Mucosa of descending colon (tissue), 3 donors: ENCODE measurements at places on chromosomes 4 and X. TPM values are rescaled to one million over a fixed set of nuclear protein-coding genes. Genes with fewer than 3 reads are reported as not detected.

The CT45A10 gene
- not detected for total RNA-seq

The UGT8 gene
- 66.8 TPM for total RNA-seq

The ATP2B3 gene
- 0.07 TPM for total RNA-seq

The ADAM29 gene
- not detected for total RNA-seq

The NAA11 gene
- not detected for total RNA-seq

The NLGN4X gene
- total RNA-seq = 1.1 TPM

The MND1 gene
- total RNA-seq = 1.4 TPM

The SFRP2 gene
- total RNA-seq = 51.9 TPM

DNA sequence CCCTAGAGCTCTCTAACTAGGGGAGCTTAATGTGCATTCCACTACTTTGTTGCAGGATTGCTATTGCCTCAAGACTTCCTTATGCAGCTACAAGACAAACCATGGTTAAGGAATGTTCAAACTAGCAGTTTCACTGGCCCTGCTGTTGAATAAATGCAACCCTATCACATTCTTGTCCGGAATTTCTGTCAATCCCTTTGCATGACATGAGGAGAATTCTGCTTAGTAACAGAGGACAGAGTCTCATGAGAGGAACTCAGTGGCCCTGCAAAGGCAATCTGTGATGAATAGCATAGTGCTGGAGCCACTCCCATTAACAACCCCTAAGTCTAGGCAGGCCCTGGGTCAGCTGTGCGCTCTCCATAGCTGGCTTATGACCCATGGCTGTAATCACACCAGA lies 30.7 kb upstream of the SGMS2 start:
- DNase-seq = peak; percentile 63

DNA sequence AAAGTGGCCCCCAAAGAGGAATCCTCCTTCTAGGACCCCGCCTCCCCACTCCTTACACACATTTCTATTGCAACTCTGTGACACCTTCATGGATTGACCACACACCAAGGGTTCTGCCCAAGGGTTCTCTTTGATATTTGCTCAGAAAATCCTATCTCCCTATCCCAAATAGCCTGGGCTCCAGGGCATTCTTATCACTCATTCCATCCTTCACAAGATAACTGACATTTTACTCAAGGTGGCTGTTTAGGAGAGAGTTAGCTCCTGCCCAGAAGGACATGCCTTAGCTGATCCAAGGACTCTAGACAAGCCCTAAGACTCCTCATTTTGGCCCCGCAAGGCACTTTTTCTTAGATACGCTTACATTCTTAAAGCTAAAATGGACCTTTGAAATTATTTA lies 47.4 kb downstream of the ATXN3L start:
- no peak for DNase-seq

GRCh38 chr4:155569960-155570515 lies 96.6 kb upstream of the GUCY1A1 start:
- DNase-seq = no peak

- DNase-seq = no peak
These were observed 2.8 kb upstream of the GRIA2 start for GRCh38 chr4:157217708-157218107.

DNA sequence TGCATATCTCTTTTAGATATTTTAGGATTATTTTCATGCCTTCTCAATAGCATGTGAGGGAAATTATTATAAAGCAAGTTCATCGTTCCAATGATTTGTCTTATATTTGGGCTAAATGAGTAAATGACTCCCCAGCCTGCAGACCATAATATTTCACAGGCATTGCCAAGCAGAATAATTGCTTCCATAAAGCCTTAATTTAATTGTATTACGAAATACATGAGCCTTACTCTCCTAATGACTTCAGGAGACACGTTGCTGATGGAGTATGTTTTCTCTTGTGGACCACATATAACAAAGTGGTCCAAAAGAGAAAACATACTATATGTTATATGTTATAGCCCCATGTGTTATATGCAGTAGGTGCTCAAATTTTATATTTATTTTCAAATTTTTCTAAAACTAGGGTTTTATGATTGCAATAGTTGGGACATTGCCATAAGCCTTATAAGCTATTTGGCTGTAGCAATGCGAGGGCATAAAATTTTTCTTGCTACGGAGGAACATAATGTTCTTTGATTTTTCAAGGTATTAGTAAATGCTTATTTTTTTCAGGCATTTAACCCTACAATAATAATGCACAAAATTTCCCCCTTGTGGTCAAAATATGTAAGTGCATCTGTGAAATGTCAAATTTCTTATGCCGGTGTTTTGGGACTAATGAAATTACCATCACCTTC lies 26.2 kb upstream of the TMPRSS11D start:
- DNase-seq = no peak

GRCh38 chrX:107118322-107119147 lies at the start of gene RBM41:
Gene RBM41, minus strand, starts transcription at chrX:107118822. Its CDS starts 49 bp downstream, at chrX:107118773.
- DNase-seq = peak; percentile 83

DNA sequence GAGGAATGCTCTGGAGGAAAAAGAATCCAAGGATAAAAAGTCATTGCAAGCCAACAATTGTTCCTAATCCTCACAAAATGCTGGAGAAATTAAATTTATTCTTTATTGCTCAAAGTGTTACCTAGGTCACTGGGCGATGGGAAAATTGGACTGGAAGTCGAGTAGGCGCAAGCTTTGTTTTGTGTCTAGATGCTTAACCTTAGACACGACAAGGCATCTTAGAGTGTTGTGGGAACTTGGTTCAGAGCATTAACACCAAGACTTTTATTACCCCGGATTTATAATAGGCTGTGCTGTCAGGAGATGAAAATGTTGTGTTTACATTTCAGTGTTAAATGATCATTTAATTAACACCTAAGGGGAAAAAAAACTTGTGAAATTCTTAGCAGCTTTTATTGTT lies 25.1 kb downstream of the SLIT2 start:
- no peak for DNase-seq
